RWPE1 (cell line): ENCODE measurements at places on chromosomes 1 and 21.

GRCh38 chr1:204434116-204434755, 22.6 kb upstream of the PPP1R15B start:
- no peak for DNase-seq

DNA sequence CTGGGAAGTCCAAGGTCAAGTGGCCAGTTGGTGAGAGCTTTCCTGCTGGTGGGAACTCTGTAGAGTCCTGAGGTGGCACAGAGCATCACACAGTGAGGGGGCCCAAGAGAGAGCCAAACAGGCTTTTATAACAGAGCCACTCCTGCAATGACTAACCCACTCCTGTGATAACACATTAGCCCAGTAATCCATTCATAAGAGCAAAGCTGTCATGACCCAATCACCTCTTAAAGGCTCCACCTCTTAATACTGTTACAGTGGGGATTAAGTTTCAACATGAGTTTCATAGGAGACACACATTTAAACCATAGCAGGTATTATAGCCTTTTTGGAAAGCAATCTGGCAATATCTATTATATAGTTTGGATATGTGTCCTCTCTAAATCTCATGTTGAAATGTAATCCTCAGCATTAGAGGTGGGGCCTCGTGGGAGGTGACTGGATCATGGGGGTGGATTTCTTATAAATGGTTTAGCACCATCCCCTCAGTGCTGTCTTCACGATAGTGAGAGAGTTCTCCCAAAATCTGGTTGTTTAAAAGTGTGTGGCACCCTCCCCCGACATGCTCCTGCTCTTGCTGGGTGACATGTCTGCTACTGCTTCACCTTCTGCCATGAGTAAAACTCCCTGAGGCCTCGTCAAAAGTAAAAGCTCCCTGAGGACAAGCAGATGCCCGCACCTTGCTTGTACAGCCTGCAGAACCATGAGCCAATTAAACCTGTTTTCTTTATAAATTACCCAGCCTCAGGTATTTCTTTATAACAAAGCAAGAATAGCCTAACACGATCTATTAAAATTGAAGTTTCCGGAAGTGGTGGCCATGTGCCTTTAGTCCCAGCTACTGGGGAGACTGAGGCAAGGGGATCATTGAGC, 64.5 kb downstream of the CD58 start:
- DNase-seq = peak; percentile 35

DNA sequence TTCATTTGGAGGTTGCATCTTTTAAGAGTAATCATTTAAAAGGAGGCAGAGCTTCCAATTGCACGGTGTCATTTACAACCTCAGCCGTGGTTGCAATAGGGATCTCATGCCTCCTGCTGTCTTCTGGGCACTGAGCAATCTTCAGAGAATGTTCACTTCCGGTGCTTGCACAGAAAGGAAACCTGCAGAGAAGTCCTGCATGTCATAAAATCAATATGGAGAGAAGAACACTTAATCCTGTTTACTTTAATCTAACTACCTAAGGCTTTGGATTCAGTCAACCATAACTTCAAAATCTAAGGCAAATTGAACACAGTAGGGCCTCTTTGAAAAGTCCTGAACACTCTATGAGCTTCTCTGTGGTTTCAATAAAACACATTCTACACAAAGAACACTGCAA, 11.3 kb upstream of the MAP10 start:
- peak; percentile 12 for DNase-seq

DNA sequence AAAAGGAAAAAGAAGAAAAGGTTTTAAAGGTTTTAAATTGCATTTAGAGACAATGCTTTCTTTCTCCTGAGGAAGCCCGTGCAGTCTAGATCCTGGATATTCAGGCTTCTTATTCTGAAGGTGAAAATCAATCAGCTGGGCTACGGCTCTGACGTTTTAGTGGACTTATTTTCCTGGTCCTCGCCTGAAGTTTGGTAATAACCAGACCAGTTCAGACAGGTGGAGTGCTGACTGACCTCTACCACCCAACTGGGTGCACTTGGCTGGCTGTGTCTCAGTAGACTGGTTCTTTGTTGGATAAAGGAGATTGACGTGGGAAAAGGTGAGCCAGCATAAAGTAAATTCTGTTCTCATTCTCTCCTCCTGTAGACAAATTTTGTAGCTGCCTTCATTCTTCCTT, 7.2 kb upstream of the ATP1A1 start:
- DNase-seq = no peak

GRCh38 chr1:27979151-27979858, 19.5 kb downstream of the XKR8 start:
- peak; percentile 34 for DNase-seq

DNA sequence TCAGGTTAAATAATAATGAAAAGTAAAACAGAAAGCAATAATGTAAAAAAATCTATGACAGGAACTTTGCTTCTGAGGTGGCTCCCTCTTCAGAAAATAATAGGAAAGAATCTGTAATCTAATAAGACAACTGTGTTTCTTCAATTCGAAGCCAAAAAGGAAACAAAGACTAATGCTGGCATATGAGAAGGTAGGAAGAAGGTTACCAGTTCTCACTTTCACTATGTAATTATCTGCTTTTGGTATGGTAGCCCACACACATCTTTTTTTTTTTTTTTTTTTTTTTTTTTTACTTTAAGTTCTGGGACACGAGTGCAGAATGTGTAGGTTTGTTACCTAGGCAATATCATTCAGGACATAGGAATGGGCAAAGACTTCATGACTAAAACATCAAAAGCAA, 47.1 kb downstream of the COP1 start:
- DNase-seq = no peak

GRCh38 chr1:183993132-183993531, 44.4 kb downstream of the COLGALT2 start:
- DNase-seq = no peak

DNA sequence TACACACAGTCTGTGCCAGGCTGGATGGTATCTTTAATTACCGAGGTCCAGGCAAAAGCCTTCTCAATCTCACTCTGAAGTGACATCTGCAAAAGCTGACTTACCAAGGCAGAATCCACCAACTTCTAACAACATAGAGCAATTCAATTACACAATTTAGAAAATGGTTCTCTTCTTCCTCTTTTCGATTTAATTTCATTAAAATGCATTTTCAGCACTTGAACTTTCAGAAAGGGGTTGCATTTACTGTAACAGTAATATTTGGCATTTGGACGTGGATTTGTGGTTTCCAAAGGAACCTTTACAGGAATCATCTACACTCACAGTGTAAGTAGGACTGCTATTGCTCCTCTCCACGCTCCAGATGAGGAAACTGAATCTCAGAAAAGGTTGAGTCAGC, 53.3 kb downstream of the ERO1B start:
- DNase-seq = no peak

DNA sequence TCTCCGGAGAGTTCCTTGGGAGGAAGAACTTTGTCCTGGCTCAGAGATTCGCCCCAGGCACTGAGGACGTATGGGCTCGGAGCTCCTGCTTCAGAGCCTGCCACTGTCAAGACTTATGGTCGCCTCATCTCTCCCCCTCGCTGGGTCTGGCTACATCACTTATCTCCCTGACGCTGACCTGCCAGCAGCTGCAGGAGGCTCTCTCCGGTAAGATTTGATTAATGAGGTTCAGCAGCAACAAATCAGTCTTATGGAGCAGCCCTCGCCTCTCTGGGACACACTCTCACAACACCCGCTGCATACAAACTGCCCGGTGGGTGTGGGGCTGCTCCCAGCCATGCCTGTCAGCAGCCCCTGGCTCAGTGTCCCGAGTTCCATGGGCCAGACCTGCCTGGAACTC, 297.8 kb downstream of the RRAGC start:
- DNase-seq = no peak

DNA sequence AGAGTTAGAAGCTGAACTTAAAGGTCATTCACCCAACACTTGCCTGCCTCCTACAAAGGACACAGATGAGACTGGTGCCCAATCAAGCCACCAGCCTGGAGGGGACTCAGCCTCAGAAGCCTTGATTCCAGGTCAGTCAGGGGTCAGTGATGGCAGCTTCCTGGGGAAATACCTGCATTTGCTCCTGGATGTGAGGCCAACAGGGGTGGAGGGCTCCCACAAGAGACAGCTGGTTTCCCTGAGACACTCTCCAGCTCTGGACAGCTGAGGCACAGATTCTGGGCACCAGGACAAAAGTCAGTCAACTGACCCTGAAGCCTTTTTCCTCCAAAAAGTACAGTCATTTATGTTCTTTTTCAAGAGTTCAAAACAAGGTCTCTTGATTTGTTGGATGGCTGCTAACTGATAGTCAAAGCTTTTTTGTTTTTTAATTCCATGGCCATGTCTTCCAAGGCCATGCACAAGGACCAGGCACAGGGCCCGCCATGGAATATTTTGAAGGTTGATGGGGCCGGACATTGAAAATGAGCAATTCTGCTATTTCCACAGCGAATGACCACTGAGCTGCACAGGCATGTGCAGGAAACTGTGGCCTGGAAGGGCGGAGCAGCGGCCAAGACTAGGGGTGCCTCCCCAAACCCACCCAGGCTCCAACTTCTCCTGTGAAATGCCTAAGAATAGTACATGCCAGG, 1.8 kb downstream of the C2CD2 start:
- no peak for DNase-seq

DNA sequence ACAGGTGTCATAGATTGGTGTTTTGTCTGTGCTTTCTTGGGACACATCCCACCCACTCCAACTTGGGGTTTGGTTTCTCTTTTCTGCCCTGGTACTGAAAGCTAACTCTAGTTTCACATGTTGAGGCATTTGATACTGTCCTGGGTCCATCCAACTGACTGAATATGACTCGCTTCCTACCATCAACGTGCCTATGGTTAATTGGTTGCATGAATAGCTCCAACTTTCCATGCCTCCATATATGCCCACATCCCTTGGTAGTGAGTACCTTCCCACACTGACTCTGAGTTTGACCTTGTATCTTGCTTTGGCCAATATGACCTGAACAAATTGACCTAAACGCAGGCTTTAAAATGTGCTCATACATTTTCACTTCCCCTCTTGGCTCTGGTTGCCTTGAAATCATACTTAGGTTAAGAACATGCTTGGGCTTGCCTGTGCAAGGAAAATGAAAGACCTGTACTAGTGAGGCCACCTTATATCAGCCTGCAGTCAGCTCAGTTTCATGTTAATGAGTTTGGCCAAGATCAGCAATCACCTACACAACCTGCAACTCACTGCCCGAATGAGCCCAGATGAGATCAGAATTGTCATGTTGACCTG, 81.0 kb upstream of the KCNK2 start:
- peak; percentile 49 for DNase-seq

DNA sequence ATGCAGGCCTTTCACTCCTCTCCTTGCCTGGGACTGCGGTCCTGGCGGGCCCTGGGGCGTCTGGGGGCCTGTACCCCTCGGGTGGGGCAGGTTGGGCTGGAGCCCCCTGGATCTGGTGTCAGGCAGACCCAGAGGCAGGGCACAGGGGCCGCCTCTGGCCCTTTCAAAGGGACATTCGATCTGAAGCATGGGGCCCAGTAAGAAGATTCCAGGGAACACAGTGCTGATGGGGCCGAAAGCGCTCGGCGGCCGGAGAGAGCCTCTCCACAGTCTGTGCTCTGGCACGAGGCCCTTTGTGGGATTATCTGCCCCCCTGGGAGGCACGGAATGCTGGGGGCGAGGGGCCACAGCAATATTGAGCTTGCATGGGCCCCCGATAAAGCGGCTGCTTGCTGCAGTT, 15.2 kb downstream of the PRDM16 start:
- DNase-seq = no peak

DNA sequence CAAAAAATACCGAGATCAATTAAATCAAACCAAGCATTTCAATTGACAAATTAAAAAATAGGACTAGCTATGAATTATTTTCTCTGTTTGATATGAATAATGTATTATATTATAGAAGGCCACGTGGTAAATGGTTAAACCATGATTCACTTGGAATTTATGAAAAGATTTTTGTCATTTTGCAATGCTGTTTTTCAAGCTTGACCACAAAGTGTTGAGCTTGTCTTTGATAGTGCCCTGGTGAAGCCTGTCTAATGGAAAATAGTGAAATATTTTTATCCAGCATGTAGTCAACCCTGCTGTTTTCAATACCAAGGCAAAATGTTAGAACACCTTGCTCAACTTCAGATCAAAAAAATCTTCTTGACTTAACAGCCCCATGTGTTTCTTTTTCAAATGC, 288.0 kb upstream of the PRMT6 start:
- peak; percentile 22 for DNase-seq

DNA sequence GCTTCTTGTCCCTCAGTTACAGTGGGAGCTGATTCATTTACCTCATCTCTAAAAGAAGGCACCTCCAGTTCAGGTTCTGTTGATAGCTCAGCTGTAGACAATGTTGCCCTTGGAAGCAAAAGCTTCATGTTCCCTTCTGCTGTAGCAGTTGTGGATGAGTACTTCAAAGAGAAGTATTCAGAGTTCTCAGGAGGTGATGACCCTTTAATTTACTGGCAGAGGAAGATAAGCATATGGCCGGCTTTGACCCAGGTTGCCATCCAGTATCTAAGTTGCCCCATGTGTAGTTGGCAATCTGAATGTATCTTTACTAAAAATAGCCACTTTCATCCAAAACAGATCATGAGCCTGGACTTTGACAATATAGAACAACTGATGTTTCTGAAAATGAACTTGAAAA, 4.5 kb downstream of the ZBED6 start:
- no peak for DNase-seq

DNA sequence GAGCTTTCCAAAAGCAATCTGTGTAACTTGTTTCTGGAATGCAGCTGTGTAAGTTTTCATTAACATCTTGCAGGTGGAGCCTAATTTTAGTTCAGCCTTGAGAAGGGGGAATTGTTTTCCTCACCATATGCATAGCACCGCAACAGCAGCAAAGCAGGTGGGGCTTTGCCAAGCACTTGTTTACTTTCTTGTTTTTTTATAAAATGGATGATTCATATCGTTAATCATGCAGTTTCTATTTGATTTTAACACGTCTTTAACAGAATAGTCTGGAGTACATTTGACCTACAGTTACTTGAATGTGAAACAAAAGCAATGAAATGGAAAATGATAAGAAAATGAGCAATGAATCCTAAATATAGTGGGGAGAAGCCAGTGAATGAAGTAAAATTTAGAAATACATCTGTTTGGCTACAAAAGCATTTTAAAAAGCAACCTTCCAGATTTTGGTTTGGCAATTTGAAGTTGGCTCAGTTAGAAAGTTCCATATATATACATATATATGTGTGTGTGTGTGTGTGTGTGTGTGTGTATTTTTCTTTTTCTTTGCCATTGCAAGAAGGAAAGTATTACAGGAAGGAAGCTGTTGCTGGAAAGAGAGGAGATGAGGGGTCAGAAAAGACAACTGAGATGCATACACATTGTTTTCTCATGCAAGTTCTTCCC, 119.0 kb upstream of the ADGRL2 start:
- DNase-seq = peak; percentile 21

- no peak for DNase-seq
Observed at GRCh38 chr1:178361847-178362246, 134.9 kb downstream of the CLEC20A start.
